LHCN-M2 (cell line): ENCODE measurements at places on chromosomes 11 and 22. TPM values are rescaled to one million over a fixed set of nuclear protein-coding genes. Genes with fewer than 3 reads are reported as not detected.

- no peak for DNase-seq
Measured at GRCh38 chr11:9775398-9775779, 111.5 kb downstream of the SWAP70 start.

GRCh38 chr22:48475661-48476345 is 1351.9 kb downstream of the BRD1 start:
- no peak for DNase-seq

GRCh38 chr11:127651175-127651887 is 650.8 kb upstream of the KIRREL3 start:
- DNase-seq, result peak; percentile 81

DNA sequence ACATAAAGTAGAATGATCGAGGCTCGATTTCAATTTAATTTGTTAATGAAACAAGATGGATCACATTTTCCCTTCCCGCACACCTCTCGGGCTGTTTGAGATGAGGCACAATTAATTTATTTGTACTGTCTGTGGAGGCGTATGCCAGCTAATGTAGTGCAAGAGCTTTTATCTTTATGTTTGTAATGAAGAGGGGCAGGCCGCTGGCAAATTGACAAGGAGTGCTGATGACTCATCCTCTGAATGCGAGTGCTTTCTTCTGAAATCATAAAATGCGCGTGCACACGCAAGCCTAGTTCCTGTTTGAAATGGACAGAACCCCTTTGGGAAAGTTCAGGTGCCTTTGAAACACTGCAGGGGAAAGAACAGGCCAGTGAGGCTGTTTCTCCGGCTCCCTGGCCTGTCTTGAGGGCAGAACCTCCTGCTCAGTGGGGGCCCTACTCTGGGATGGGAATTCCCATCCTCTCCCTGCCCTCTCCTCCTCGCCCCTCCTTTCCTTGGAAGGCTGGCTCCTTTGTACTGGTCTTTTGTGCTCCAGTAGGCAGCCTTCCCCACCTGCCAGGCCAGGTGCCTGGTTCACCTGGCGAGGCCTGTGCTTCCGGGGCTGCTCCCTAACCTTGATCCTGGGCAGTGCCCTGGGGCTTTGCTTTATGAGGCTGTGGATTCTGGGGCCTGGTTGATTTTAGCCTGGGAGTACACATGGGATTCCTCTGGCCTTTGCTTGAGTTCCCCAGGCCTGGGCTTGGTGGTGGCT is 50.3 kb downstream of the TEAD1 start:
- peak; percentile 69 for DNase-seq

GRCh38 chr11:104997288-104997687 is 25.7 kb downstream of the CASP5 start:
- DNase-seq, result peak; percentile 45

GRCh38 chr22:50526108-50526833 is 873 bp upstream of the SCO2 start:
- DNase-seq, result peak; percentile 67

- no peak for DNase-seq
Measured at GRCh38 chr11:6062691-6063358, 32.3 kb upstream of the OR56A1 start.

- no peak for DNase-seq
Measured at GRCh38 chr22:26615149-26615548, 2.7 kb downstream of the CRYBB1 start.

GRCh38 chr11:19187114-19187832 is 14.5 kb downstream of the CSRP3 start:
- peak; percentile 46 for DNase-seq

GRCh38 chr11:26904132-26904531 is 89.8 kb upstream of the FIBIN start:
- DNase-seq, result no peak

DNA sequence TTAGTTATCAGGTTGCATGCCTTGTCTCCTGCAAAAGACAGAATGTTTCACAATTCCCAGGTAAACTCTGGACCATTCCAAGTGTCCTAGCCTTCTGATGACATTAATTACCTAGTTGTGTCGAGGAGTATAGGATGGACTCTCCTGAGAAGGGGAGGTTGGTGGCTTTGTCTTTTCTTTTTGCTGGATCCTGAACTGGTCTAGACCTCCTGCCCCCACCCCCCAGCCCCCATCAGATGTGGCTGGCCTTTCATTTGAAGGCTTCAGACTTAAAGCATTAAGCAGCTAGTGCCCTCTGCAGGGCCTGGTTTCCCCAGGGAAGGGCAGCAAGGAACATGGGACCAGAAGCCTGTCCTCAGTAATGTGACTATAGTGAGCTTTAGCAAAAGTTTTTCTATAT is 9.7 kb downstream of the MCAM start:
- no peak for DNase-seq

DNA sequence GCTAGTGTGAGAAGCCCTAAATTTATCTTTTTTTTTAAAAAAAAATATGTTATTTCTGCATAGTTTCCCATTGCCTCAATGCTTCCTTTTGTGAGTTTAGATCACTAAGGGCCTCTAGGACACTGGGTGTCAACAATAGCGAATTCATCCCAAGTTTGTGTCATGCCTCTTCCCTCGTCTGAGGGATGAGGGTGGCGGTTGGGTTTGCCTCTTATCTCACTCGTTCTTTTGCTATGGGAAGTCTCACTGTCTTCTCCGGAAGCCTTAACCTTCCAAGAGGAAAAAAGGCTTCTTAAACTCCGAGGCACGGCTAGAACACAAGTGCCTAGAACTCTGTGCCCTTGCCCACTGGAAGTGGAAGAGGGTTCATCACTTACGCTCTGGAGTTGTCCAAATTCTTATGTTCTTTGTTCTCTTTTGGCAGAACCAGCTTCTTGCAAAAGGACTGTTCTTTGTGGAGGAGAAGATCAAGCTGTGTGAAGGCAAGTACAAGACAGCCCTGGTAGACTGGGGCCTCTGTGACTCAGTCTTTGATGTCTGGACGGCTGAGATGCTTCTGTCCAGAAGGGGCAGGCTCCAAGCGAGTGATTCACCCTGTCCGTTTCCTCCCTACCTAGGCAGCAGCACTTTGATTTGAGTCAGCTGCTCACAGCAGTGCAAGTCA is 78.5 kb downstream of the TRAF6 start:
- DNase-seq, result peak; percentile 92

GRCh38 chr11:68998390-68998911 is 14.6 kb downstream of the MRGPRF start:
- peak; percentile 22 for DNase-seq

GRCh38 chr11:79600711-79601110 is 159.9 kb upstream of the TENM4 start:
- DNase-seq, result no peak

DNA sequence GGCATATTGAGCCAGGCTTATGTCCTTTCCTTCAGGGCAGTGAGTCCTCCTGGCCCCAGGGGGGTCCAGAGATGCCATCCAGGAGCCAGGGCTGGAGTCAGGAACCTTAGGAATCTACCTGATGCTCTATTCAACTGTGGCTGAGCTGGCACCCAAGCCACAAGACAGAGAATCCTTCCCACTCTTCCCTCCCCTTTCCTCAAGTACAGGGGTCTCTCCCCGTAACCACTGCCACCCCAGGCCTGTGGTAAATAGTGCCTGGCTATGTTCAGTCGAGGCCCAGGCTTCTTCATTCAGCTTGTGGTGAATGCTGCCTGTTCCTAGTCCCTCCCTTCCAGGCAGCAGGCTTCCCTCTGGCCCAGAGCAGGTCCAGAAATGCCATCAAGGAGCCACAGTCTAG is 45.5 kb upstream of the THY1 start:
- DNase-seq, result no peak

- DNase-seq, result peak; percentile 58
Measured at GRCh38 chr11:19370100-19370861, 129.5 kb upstream of the E2F8 start.

- peak; percentile 79 for DNase-seq
Measured at GRCh38 chr11:31060880-31061279, 308.7 kb downstream of the DCDC1 start.

GRCh38 chr11:63937713-63938478 is 906 bp upstream of the NAA40 start:
- DNase-seq, result no peak

DNA sequence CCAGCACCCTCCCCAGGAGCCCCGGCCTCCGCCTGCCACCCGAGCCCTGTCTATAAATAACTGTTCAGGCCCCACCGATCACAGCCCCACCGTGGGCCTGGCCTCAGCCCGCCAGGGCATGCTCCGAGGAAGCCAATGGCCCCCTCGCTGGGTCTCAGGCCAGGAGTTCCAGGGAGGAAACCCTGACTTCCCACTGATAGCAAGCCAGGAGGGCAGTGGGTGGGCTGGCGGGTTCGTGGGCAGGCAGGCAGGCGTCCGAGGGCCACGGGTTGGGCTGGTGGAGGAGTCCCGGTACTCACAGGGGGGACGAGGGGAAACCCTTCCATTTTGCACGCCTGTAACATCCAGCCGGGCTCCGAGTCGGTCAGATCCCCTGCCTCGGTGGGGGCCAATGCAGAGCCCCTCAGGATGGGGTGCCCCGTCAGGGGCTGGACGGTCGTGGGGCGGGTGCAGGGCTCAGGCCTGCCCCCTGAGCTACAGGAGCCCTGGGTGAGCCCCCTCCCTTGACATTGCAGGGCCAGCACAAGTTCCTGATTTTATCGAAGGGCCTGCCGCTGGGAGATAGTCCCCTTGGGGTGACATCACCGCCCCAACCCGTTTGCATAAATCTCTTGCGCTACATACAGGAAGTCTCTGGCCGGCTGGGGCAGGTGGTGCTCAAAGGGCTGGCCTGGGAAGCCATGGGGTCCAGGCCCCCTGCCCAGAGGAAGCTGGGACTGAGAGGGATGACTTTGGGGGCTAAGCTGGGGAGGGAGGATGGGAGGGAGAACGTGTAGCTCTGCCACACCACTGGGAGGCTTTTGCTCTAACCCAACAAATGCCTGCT is at the start of gene SPI1:
Gene SPI1, minus strand, starts transcription at position 538 of the 826 bp plus-strand sequence. Its CDS starts 194 bp downstream, at position 344.
- no peak for DNase-seq

DNA sequence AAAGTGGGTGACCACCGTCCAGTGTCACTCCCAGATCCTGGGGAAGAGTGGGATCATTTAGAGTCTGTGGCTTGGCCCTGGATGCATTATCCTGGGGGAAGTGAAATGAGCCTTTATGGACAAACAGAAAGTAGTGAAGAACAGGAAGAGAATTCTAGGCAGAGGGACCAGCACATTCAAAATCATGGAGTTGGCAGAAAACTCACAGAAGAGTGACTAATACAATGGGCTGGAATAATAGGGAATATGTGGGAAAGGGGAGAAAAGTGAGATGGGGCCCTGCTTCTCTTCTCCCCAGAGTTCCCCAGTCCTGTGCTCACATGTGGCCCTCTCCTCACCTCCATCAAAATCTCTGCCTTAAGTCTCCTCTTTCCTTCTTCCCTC is 84.3 kb downstream of the CCDC81 start:
- peak; percentile 33 for DNase-seq

GRCh38 chr11:70717936-70718595 is 319.7 kb downstream of the CTTN start:
- DNase-seq, result no peak

GRCh38 chr22:23565305-23565914 is 14.7 kb downstream of the IGLL1 start:
- DNase-seq, result peak; percentile 3

The CHRNA10 gene
- 0.51 and 0.98 TPM in 2 replicates for total RNA-seq

The PIWIL4 gene
- 0.52 and 1.2 TPM in 2 replicates for total RNA-seq

The UPK3A gene
- not detected in 2 replicates for total RNA-seq

The MS4A4E gene
- total RNA-seq, result not detected in 2 replicates

The TMEM25 gene
- total RNA-seq, result 4.6 and 14.1 TPM in 2 replicates

The IRAG1 gene
- 0.38 and 1.3 TPM in 2 replicates for total RNA-seq

The BATF2 gene
- 0.19 and 0.40 TPM in 2 replicates for total RNA-seq

The MMP10 gene
- total RNA-seq, result not detected in 2 replicates

The MYO18B gene
- total RNA-seq, result 10.7 and 18.8 TPM in 2 replicates
